ENCODE measurements at places on chromosomes 12 and 14.

DNA sequence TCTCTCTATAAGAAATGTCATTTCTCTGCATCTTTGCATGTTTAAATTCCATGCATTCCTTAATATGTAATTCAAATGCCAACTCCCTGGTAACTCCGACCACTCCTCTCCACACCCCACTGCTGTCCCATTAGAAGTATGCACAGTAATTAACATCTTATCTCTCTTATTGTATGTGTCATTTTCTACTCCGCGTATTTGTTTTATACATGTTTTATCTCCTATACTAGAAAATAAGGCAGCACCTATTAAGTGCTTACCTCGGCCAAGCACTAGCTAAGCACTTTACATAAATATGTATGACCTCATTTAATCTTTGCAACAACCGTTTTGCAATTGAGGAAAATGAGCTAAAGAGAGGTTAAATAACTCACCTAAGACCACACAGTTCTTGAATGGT lies 469.8 kb downstream of the BCAT1 start:
- no peak for DNase-seq

- DNase-seq = no peak
Observed at GRCh38 chr12:28460420-28461130, 270.3 kb downstream of the CCDC91 start.

DNA sequence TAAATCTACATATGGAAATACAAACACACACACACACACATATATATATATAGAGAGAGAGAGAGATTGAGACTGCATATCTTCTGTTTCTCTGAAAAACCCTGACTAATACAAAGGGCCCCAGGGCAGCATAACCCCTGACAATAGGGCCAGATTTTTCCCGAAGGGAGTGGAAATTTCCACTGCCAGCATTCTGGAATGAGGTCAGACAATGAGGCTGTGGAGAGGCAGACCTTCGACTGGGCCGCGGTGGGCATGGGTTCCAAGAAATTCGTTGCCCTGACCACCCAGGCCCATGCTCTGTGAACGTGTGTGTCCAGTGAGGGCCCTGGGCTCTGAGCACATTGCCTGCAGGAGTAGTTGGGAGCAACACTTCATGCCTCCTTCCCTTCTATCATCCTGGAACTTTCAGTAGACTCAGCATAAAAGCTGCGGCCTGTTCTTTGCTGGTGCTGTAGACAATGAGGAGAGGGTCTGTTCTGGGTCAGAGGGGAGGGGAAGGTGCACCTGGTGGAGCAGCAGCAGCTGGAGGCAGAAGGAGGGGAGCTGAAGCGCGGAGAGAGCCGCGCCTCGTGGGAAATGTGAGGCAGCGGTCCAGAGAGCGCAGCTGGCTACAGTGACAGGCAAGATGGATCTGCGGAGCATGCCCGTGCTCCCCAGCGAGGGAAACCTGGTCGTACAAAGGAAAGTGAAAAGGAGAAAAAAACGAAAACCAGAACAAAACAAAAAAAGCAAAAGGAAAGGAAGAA lies 25.6 kb upstream of the CCDC60 start:
- no peak for DNase-seq

DNA sequence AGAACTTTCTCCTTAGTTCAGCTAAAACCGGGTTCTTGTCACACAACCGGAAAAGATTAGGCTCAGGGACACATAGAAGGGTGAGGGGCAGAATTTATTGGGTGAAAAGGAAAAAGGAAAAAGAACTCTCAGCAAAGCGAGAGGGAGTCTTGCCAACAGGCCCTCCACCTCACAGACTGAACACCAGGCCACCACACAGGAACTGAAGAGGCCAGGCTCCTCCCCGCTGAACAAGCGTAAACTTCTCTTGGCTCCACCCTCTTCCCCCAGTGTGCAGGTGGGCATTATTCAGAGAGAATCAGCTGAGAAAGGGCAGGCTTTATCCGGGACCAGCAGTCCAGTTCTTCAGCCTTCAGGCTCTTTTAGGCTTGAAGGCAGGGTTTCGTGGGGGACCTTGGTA lies 125.6 kb upstream of the FGD4 start:
- no peak for DNase-seq

GRCh38 chr12:47881826-47882427 lies 22.9 kb downstream of the VDR start:
- no peak for DNase-seq

GRCh38 chr12:52371716-52372115 lies 4.4 kb upstream of the KRT85 start:
- DNase-seq = no peak

GRCh38 chr12:133130808-133131128 lies 341 bp downstream of the ZNF10 start:
- DNase-seq = peak; percentile 29

DNA sequence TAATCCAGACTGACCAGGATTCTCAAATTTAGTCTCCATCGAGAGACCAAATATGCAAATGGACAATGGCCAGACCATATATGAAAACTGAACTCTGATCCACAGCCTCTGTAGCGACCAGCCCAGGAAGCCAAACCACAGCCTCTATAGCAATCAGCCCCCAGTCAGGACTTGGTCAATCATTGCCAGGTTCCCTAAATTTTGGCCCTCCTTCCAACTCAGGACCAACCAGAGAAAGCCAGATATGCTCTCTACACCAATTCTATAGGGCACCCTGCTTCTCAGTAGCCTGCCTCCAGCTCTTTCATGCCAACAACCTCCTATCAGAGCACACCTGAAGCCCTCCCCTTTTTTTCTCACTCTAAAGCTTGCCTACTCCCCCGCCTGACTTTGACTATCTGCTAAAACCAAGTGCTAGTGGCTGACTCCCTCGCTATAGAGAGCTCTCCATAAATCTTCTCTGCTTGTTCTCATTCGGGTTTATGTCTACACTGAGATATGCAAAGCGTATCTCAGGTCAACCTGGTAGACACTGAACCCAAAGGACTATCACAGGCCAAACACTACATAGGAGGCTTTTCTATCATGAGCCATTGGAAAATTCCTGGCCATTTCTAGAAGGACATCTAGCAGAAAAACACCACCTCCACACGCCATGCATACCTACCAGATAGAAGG lies 110.5 kb upstream of the FUT8 start:
- DNase-seq = no peak

GRCh38 chr12:13471471-13471870 lies 274.9 kb downstream of the EMP1 start:
- DNase-seq = no peak

GRCh38 chr14:57729208-57730187 lies 136.4 kb downstream of the SLC35F4 start:
- DNase-seq = no peak

- no peak for DNase-seq
Observed at GRCh38 chr12:27534765-27535161, 10.8 kb downstream of the PPFIBP1 start.

DNA sequence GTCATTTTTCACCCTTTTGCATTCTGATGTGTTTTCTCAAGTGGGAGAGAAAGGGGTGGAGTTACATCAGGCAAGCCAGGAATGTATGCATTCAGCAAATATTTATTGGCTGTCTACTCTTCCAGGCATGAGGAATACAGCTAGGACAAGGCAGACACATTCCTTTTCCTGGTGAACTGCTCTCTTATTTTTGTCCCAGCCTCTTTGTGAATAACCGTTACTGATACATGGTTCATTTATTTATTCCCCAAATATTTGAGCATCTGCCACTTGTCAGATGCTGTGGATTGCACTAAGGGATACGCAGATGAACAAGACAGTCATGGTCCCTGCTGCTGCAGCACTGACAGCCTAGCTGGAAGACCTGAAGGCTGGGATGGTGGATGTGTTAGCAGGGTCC lies 6.1 kb downstream of the PELI2 start:
- DNase-seq = no peak

DNA sequence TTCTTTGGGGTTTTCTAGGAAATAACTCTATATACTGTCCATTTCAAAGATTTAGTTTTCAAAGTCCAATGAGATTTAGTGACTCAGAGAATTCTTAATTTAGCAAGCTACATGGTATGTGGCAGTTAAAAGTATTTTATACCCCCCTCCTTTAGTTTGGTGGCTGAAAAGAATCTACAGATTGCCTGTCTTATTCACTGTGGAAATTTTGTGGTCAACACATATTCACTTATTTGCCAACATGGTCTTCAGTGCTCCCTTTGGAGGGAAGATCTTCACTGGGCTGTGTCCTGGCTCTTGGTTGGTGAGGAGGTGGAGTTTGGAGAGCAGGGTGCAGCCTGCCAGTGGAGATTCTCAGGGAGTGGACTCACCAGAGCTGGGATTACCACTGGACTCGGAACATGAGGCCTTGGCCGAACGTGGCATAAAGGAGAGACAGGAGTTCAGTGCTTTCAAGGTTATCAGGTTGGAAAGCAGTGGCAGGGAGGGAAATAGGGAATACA lies 39.8 kb downstream of the SAMD4A start:
- DNase-seq = no peak

- DNase-seq = no peak
Observed at GRCh38 chr14:77407158-77407557, 16.2 kb downstream of the NOXRED1 start.

DNA sequence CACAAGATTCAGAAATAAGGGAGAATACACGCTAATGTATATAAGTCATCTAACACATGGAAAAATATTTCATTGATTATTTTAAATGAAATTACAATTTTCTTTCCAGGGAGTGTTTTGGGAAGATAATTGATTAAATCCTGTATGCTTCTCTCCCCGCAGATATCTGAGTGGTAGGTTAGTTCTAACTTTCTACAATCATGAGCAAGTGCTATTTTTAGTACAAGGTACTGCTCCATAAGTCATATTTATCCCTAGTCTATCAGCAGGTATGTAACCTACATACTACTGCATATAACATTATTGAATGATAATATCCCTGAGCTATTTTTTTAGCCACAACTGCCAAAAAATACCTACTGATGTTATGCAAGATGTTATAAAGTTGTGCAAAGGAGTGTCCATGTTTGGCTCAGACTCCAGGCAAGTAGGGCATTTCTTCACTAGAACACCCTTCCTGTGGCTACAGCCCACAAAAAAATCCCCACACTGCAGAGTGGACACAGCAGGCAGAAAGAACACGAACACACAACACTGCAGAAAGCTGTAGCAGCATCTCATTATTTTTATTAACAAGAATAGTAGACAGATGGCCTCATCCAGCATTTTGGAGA lies 87.0 kb downstream of the SEC23A start:
- no peak for DNase-seq

- no peak for DNase-seq
Observed at GRCh38 chr14:53217316-53217994, 64.3 kb upstream of the DDHD1 start.

DNA sequence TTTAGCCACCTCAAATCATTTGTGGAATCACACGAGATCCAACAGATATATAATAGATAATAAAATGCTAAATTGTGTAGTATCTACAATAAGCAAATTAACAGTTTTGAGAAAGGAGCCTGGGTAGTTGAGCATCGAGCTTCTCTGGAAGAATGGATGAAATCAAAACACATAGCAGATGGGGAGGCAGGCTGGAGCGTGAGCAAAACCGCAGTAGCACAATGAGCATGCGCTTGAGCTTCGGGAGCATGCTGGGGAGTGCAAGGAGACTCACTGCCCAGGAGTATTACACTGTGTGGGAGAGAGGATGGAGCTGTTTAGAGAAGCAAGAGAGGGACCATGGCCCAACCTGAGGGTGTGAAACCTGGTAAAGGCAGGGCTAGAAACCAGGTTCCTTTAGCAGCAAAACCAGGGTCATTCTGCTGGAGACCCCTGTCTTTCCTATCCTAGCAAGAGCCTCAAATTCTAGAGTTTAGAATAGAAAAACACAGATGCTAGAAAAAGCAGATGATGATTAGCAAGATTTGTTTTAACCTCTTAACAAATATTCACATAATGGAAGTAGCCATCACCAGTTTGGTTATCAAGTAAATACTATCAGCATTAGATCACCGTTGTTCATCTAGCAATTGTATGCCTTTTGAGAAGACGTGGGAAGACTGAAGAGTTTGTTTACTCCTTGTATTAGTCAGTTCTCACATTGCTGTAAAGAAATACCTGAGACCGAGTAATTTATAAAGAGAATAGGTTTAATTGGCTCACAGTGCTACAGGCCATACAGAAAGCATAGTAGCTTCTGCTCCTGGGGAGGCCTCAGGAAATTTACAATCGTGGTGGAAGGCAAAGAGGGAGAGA lies 484.8 kb downstream of the EGLN3 start:
- no peak for DNase-seq

- DNase-seq = no peak
Observed at GRCh38 chr12:107558141-107558815, 127.3 kb upstream of the PWP1 start.

DNA sequence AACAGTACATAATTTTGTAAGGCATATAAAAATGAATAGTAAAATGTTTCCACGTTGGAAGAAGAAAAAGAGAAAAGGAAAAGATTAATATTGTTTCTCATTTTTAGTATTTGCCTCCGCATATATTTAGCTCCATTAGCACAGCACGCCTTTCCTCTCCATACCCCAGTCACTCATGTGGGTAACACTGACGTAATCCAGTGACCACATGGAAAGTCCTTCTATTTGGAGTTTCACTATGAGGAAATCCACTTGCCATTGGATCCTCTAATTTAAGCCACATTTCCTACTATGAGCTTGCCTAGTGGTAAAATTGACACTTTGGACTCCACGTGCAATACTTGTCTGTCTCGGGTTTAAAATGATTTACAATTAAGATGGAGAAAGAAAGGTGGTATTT lies 5.7 kb upstream of the SLCO1A2 start:
- no peak for DNase-seq

All from esophagus squamous epithelium (tissue), 5 donors.